ENCODE measurements at places on chromosomes 16 and 17.

DNA sequence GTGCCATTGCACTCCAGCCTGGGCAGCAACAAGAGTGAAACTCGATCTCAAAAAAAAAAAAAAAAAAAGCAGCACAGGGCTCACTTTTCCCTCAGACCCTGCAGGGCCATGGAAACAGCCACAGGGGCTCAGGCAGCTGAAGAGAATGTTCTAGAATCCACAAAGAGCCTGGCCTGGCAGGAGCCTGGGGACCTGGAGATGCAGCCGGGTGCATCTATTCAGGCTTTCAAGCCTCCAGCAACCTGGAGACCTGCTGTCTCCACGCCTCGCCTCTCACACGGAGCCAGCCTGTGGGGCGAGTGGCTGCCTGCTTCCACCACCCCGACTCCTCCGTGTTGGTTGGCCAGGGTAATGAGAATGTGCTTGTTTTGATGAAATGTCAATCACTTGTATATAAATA, 44.0 kb upstream of the MEAK7 start:
- no peak for DNase-seq

DNA sequence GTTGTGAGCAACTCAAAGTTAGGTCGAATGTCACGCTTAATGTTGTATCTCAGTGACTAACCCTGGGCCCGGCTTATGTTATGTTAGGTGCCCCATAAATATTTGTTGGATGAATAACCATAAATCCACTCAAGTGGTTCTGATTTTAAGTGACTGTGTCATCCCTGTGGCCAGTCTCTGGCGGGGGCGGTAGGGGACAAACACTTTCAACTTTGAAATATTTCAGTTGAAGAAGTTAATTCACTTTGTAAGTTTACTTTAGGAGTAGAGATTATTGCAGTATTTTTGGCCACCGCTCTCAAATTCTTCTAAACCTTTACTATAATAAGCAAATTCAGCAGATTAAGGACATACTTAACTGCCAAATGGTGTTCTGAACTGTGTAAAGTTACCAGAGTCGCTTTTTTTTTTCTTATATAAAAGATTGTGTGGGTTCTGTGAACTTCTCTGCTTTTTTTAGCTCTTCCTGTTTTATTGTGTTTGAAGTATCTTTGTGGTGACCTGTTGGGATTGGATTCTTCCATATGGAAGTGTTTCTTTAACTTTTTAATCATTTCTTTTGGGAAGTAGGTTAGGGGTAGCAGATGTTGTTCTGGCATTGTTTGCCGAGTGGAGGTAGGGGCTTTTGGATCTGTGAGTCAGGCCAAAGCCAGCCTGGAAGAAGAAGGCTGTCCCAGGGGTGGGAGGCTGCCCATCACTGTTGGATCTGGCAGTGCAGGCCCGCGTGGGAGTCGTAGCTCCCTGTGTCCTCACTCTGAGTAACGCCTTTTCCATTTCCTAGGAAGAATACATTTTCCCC, 61.4 kb upstream of the TBX2 start:
- DNase-seq: no peak

DNA sequence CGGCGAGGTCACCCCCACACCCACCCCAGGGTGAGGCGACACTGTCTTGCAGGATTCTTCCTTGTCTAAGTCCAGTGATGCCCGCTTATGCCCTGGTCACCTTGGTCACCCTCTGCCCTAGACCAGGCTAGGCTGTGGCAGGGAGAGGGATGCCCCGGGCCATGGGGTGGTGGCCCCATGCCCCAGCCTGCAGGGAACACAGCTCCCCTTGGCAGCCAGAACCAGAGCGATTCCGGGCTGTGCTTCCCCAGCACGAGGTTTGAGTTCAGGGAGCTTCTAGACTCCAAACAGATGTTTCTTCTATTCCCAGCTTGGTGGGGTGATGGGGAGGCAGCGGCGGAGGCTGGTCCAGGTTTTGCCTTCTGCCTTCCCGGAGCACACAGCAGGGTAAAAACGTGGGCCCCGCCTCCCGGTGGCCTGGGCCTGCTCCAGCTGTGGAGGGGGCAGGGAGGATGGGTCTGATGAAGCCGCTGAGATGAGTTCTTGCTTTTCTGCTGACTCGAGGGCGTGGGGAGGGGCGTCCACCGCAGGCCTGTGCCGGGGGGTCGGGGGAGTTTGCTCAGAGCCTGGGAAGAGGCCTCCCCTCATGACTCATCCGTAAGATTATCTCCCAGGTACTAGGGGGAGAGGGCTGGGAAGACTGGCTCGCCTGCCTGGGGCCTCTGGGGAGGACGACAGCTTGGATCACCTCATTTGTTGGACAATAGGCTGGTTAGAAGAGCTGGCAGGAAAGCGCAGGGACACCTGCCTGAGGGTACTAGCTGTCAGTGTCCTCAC, 15.4 kb downstream of the SMTNL2 start:
- no peak for DNase-seq

- no peak for DNase-seq
Measured at GRCh38 chr16:2480948-2481347, 6.0 kb downstream of the TBC1D24 start.

- DNase-seq: no peak
Measured at GRCh38 chr16:85089525-85089924, 22.7 kb downstream of the CIBAR2 start.

DNA sequence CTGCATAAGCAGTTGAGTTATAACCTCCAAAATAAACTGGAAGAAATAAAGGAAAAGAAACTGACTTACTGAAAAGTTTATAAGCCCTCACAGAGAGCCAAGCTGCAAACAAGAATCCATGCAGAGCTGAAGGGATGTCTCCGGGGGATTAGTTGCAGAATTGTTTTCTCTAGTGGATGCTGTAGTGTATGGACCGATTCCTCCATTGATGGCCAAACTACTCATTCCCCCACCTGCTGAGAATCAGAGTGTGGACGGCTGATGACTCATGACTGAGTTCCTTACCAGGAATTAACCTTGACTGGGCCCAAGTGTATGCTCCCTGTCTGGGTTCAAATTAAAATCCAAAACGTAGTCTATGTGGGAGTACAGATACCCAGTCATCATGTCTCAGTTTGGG, 93.9 kb upstream of the CDH8 start:
- no peak for DNase-seq

GRCh38 chr17:27461192-27461859, 5.1 kb downstream of the KSR1 start:
- DNase-seq: no peak

DNA sequence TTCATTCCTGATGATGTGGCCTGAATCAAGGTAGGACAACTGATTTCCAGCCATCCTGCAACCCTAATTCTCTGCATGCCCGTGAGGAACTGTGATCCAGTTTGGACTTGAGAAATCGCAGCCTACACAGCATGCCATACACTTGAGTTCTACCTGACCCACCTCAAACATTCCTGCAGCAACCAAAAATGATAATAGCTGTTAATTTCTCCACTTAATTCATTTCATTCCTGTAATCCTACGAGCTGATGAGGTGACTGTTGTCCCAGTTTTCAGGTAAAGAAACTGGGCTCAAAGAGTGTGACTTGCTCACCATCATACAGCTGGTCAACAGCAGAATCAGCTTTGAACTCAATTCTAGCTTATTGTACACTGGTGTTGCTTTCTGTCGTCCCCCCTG, 2.2 kb upstream of the GAS7 start:
- DNase-seq: no peak

DNA sequence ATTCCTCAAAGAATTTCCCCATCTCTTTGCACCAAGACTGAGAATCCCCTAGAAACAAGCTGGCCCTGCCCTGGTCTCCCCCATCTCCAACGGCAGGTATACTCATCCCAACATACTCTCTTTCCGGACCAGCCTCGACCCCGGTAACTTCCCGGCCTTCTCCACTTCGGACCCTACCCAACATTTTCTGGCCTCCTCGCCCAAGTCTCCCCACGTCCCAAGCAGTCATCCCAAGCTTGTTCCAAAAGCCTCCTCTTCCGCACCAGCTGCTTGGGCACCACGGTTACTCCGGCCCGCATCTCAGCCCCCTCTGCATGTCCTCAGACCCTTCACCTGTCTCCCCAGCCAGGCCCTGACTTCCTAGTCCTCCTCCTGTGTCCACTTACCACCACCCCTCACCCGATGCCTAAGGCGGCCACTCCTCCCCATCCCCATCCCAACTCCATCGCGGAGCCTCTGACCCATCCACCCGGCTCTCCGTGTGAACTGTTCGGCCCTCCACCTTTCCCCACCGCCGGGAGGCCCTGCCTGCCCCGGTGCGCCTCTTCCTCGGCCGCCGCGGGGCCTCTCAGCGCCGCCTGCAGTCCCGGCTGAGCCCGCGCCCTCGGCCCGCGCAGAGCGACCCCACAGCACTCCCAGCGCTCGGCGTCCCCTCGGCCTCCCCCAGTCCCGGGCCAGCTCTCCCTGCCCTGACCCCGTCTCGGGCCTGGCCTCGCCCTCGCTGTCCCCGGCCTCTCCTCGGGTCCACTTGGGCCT, 994 bp downstream of the PITPNA start:
- DNase-seq: no peak

- no peak for DNase-seq
Measured at GRCh38 chr17:57948169-57948554, 7.0 kb downstream of the CUEDC1 start.

- peak; percentile 90 for DNase-seq
Measured at GRCh38 chr16:72189865-72190371, 18.0 kb upstream of the PMFBP1 start.

GRCh38 chr17:5330981-5331380, 48.9 kb downstream of the RABEP1 start:
- DNase-seq: no peak

DNA sequence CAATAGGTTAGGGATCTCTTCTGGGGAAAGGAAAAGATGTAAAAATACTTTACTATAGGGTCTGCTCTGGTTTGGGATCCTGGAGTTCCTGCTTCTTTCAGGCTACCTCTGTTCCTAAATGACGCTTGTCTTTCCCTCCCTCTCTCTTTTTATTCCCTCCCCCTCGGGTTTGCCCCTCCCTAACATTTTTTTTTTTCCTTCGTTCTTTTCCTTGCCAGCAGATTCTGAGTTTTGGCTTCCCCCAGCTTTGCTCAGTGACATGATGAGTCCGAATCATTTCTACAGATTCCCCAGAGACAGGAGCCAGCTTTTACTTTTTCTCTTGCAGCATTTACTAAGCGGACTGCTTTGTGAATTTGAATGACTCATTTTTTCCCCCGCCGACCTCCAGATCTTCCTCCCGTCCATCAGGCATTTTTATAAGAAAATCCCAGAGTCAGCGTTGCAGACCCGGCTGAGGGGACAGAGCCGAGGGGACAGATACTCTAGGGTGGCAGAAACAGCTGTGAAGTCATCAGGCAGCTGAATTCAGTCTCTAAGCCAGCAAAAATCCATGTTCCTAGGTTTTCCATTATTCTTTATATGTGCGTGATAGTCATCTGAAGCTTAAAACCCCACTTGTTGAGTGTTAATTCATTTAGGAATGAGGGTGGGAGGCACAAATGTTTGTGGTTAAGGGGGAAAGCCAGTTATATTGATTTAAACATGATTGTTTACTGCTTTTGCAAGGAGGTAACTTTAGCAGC, at the start of gene TMEM100:
TMEM100 (minus strand) TSS at position 123 of the 746 bp plus-strand sequence. CDS start 1,794 bp downstream, outside the sequence.
- DNase-seq: no peak

DNA sequence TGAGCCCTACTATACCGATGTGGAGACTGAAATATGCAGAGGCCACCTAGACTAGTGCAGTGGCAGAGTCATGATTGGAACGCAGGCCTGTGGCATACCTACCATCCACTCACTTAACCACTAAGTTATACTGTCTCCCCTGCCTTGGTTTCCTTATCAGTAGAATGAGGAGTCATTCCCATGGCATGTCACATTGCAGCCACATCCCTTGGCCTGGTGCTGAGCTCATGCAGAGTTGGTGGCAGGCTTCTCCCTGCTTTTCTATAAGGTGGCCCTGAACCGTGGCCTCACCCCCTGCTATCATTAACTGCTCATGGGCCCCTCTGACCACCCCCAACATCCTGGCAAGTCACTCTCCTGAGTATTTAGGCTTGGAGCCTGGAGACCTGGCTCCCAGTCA, 212.5 kb downstream of the KATNIP start:
- DNase-seq: no peak

DNA sequence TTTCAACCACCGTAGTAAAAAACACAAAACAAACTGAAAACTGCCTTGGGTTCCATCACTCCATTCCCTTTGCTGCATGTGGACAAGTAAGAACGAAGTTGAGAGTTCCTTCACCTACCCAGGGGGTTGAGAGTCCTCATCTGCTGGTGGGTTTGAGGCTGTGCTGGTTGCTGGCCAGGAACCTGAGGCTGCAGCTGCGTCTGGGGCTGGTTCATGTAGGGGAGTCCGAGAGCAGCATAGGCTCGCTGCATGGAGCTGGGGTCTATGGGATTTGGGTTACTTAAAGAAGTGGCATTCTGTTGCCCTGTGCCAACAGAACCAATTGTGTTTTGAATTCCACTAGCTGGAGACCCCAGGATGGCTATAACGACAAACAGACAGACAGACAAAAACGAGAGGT, 65.2 kb upstream of the TRAP1 start:
- DNase-seq: no peak

DNA sequence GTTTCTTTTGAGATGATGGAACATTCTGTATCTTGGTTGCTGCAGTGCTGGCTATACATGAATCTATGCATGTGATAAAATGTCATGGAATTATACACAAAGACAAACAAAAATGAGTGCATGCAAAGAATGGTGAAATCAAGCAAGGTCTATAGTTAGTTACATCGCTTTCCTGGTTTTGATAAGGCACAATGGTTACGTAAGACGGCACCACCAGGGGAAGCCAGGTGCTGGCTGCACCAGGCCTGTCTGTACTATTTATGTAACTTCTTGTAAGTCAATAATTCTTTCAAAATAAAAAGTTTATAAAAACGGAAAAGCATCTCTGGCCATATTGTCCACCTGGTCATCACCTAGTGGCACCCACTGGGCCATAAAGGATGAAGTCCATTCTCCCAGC, 46.5 kb downstream of the ARHGAP27 start:
- no peak for DNase-seq

DNA sequence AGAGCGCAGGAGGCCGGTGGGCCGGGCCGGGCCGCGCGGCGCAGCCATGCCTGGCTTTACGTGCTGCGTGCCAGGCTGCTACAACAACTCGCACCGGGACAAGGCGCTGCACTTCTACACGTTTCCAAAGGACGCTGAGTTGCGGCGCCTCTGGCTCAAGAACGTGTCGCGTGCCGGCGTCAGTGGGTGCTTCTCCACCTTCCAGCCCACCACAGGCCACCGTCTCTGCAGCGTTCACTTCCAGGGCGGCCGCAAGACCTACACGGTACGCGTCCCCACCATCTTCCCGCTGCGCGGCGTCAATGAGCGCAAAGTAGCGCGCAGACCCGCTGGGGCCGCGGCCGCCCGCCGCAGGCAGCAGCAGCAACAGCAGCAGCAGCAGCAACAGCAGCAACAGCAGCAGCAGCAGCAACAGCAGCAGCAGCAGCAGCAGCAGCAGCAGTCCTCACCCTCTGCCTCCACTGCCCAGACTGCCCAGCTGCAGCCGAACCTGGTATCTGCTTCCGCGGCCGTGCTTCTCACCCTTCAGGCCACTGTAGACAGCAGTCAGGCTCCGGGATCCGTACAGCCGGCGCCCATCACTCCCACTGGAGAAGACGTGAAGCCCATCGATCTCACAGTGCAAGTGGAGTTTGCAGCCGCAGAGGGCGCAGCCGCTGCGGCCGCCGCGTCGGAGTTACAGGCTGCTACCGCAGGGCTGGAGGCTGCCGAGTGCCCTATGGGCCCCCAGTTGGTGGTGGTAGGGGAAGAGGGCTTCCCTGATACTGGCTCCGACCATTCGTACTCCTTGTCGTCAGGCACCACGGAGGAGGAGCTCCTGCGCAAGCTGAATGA, 606 bp downstream of the THAP11 start:
- peak; percentile 55 for DNase-seq

GRCh38 chr16:79734721-79735120, 134.2 kb upstream of the MAF start:
- DNase-seq: no peak
